ENCODE measurements at places on chromosomes 16 and 17.

DNA sequence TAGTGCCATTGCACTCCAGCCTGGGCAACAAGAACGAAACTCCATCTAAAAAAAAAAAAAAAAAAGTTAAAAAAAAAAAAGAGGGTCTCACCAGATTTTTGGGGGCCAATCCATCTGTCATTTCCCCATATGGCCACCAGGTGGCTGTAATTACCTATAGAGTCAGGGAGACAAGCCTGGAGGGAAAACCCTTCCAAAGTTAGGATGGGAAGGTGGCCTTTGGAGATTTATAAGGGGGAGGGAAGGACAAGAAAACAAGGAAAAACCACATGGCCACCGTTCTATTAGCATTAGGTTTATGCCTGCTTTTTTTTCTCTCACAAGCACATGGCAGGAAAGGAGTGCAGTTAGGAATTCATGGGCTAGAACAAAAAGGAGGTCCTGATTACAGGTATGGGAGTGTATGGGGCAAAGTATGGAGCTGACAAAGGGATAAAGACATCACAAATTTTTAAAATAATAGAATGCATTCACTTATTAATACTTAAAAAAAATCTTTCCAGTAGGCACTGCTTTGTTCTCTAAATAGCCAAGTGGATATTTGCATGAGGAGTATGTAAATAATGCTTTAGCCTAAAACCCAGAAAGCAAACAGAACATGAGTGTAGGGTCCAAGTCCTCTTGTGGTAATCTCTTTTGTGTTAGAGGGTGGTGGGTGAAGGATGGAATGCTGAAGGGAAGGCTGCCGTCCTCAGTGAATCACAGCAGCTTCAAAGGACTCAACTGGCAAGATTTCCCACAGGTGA is 5.1 kb downstream of the CYB5D1 start:
- no peak for DNase-seq

DNA sequence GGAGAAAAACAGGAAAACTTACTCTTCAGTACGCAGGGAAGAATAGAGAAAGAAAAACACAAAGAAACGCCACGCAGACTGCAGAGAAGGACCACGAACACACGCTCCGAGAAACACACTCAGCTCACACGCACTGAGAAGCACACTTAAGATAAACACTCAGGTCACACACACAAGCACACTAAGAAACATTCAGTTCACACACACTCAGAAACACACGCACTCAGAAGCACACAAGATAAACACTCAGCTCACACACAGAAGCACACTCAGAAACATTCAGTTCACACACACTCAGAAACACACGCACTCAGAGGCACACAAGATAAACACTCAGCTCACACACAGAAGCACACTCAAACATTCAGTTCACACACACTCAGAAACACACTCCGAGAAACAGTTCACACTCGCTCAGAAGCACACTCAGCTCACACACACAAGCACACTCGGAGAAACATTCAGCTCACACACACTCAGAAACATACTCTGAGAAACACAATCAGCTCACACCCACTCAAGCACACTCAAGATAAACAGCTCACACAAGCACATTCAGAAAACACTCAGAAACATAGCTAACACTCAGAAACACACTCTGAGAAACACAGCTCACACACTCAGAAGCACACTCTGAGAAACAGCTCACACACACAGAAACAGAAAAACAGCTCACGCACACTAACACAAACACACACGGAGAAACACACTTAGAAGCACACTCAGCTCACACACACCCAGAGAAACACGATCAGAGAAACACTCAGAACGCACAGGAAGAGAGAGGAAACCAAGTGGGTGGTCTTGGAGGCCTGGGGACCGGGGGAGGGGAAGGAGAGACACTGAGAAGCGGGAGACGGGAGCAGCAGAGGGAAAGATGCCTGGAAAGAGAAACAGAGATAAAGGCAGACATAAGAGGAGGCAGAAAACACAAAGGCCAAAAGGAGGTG is 908 bp downstream of the TMEM98 start:
- DNase-seq, result no peak

- DNase-seq, result peak; percentile 81
Observed at GRCh38 chr17:17836818-17837379, at the start of gene SREBF1. Gene SREBF1, minus strand, starts transcription at chr17:17836986. Its CDS starts 169 bp downstream, at chr17:17836817.

GRCh38 chr16:66223176-66223780 is 143.2 kb upstream of the CDH5 start:
- DNase-seq, result no peak

DNA sequence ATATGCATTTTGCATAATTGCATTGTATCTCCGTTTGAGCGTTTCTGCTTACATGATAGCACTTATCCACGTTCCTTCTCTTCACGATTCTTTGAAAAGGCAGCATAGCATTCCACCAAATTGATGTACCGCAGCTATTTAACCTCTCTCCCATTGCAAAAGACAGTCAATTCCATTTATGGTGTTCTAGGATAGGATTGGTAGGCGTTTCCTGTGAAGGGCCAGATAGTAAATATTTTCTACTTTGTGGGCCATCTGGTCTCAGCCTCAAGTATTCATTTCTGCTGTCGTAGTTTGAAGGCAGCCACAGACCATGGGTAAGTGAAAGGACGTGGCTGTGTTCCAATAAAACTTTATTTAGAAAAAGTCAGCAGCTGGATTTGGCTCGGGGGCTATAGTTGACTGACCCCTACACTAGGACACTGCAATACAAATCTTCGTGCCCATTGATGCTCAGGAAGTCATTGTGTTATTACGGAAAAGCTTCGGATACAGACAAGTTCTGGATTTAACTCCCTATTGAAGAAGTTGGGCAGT is 10.1 kb downstream of the SNX29 start:
- DNase-seq, result no peak

DNA sequence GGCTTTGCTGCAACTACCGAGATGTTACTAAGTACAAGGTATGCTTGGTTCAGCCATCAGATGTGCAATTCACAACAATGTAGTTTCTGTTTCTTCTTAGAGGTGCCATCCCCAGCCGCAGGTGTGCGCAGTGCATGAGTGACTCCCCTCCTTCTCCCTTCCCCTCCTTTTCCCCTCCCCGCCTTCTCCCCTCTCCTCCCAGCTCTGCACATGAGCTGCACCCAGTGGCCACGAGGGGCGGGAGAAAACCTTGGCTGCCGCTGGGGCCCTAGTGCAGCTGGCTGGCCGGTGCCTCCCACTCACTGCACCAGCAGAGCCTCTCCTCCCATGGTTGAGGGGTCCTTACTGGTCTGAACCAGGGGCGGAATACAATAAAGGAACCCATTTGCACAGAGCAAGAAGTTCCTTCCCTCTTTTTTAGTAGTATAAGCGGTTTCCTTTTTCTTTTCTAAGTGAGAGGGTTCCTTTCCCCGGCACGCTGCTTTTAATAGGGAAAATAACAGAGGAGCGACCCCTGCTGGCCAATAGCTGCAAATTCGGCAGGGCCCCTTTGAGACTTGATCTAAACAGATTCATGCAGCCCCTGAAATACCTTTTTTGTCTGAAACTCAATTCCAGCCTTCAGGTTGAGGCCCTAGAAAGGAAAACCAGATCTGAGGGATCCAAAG is 7.8 kb upstream of the CCL15 start:
- no peak for DNase-seq

DNA sequence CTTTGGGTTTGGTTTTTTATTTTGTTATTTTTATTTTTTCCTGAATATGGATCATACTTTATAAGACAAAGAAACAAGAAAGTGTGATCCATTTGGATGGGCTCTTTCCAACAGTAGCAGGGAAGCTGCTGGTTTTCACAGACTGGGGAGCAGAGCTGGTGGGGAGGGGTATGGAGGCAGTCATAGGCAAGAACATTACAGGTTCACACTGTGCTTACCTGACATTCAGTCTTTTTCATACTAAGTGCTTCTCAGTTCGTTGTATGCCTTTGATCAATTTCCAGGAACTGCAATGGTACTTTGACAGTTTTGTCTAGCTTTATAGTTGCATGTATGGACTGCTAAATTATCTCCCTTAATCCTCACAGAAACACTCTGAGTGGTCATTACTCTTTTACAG is 27.7 kb downstream of the BEAN1 start:
- DNase-seq, result no peak

DNA sequence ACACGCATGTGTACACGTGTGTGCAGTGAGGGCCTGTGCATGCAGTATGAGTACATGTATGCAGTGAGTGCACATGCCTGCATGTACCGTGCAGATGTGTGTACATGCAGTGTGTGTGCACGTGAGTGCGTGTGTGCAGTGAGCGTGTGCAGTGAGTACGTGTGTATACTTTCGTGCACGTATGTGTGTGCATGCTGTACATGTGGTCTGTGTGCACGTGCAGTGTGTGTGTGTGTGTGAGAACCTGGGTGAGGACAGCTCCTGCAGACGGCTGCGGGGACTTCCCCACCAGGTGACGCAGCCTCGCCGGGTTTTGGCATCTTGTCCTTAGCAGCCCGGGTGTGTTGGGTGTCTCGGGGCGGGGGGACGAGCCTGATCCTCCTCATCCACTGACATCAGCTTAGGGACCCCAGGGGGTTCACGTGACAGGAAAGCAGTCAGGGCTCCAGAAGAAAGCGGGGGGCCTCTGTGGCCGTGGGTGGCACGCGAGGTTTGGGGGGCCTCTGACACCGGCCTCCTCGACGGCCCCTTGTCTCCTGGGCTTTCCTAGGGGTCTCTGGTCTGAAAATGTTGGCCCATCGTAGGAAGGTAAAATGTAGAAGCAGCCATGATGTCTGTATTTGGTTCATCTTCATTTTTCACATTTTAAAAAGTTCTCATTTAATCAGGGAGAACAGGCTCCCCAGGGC is 119.6 kb upstream of the ZNF750 start:
- peak; percentile 55 for DNase-seq

- DNase-seq, result no peak
Observed at GRCh38 chr16:80812593-80812992, 8.2 kb upstream of the CDYL2 start.

DNA sequence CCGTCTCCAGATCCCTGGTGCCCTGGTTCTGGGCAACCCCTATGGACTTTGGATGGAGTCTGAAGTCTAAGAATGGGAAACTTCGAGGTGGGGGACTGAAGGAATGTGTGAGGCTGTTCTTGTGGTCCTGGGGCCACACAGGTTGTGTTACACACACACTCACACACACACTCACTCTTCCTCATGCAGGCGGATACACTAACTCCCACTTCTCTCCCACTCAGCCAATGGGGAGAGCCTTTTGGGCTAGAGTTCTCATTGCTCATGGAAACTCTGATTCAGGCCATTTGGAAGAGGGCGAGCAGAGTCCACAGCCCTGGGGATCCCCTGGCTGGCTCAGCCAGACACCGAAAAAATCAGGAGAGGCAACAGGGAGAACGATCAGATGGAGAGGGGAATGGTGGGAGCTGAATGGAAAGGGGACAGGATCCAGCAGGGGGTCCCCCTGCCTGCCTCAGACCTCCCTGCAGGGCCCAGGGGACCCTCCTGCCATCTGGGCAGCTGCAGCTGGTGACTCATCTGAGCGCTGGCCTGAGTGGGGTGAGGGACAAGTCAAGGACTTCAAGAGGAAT is 9.1 kb downstream of the IGFBP4 start:
- DNase-seq, result no peak

GRCh38 chr16:6027733-6028132 is 930.1 kb upstream of the EEF2KMT start:
- DNase-seq, result no peak

GRCh38 chr17:81313776-81314397 is 18.8 kb upstream of the SLC38A10 start:
- no peak for DNase-seq

DNA sequence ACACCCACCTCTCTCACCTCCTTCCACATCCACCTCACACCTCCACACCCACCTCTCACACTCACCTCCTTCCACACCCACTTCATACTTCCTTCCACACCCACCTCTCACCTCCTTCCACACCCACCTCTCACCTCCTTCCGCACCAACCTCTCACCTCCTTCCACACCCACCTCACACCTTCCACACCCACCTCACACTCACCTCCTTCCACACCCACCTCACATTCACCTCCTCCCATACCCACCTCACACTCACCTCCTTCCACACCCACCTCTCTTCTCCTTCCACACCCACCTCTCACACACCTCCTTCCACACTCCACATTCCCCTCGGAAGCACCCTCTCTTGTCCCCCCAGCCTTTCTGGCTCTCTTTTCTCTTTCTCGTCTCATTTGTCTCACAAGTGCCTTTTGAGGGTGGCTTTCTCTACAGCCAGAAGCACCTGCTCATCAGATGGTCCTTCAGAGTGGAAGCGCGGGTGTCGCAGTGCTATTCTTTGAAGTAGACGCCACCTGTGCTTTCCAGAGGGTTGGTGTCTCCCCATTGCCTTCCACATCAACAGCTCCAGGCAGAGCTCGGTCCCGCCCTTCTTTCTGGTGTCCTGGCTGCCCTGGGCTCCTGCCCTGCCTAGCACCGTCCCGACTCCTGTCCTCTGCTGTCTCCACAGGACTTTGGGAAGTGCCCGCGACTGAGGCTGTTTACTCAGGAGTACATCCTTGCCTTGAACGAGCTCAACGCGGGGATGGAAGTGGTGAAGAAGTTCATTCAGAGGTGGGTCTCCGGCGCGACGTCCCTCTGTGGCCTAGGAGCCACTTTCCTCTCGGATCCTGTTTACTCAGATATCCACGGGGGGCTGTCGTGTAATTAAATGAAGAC is 109.4 kb upstream of the PLCG2 start:
- DNase-seq, result no peak

DNA sequence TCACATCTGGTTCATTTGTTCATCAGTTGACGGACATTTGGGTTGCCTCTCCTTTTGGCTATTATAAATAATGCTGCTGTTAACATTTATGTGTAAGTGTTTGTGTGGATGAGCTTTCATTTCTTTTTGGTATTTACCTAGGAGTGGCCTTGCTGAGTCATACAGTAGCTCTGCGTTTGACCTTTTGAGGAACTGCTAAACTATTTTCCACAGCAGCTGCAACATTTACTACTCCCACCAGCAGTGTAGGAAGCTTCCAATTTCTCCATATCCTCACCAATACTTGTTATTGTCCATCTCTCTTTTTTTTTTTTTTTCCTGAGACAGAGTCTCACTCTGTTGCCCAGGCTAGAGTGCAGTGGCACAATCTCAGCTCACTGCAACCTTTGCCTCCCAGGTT is 20.7 kb upstream of the PLCG2 start:
- no peak for DNase-seq

- no peak for DNase-seq
Observed at GRCh38 chr17:34386343-34386696, 23.3 kb upstream of the CCL1 start.

DNA sequence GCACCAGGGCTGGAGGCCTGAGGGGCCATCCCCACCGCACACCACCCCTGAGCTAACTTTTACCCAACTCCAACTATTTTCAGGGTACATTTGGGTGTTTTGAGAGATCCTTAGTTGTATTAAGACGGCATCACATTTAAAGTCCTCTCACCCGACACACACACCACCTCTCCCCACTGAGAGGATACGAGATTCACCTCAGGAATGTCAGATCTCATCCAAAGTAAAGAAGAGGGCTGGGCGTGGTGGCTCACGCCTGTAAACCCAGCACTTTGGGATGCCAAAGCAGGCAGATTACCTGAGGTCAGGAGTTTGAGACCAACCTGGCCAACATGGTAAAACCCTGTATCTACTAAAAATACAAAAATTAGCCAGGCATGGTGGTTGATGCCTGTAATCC is 88.4 kb downstream of the RBFOX3 start:
- no peak for DNase-seq

- no peak for DNase-seq
Observed at GRCh38 chr17:48961516-48962233, 6.7 kb downstream of the GIP start.

- DNase-seq, result no peak
Observed at GRCh38 chr17:41404024-41404671, 6.7 kb upstream of the KRT31 start.

- DNase-seq, result no peak
Observed at GRCh38 chr17:59439262-59439661, 107.8 kb downstream of the YPEL2 start.

GRCh38 chr17:56832446-56832845 is 1.3 kb downstream of the C17orf67 start:
- DNase-seq, result no peak

Measured in type B pancreatic cell (in vitro differentiated cells).